ENCODE measurements at places on chromosomes 6 and 20. TPM values are rescaled to one million over a fixed set of nuclear protein-coding genes. Genes with fewer than 3 reads are reported as not detected.

GINM1 gene
- 53.5 TPM for total RNA-seq

SOD2 gene
- 1,435 TPM for total RNA-seq

KCNS1 gene
- total RNA-seq: 5.5 TPM

CALHM4 gene
- not detected for total RNA-seq

MEP1A gene
- not detected for total RNA-seq

ZCCHC3 gene
- total RNA-seq: 19.0 TPM

LY6G5C gene
- 0.16 TPM for total RNA-seq

ATP6V1G2 gene
- total RNA-seq: 3.4 TPM

NHLRC1 gene
- total RNA-seq: 4.1 TPM

PLG gene
- total RNA-seq: not detected

HLA-DRA gene
- 0.85 TPM for total RNA-seq

C2 gene
- 3.3 TPM for total RNA-seq

TTI1 gene
- 17.0 TPM for total RNA-seq

SNPH gene
- total RNA-seq: 13.3 TPM

PFDN4 gene
- 38.9 TPM for total RNA-seq

RBPJL gene
- not detected for total RNA-seq

PLCB4 gene
- 55.3 TPM for total RNA-seq

E2F3 gene
- 9.0 TPM for total RNA-seq

ACTL10 gene
- 2.3 TPM for total RNA-seq

SULF2 gene
- 38.9 TPM for total RNA-seq

NR2E1 gene
- total RNA-seq: not detected

THBD gene
- total RNA-seq: 14.6 TPM

GNAS-AS1 gene
- 0.81 TPM for total RNA-seq

PARD6B gene
- 0.16 TPM for total RNA-seq

RNF217 gene
- 32.2 TPM for total RNA-seq

TGM3 gene
- not detected for total RNA-seq

WFDC5 gene
- not detected for total RNA-seq

OLIG3 gene
- total RNA-seq: not detected

SIRPA gene
- 5.8 TPM for total RNA-seq

LATS1 gene
- total RNA-seq: 30.4 TPM

RING1 gene
- 24.3 TPM for total RNA-seq

FLRT3 gene
- total RNA-seq: 2.8 TPM

ZNF311 gene
- 1.6 TPM for total RNA-seq

PROKR2 gene
- not detected for total RNA-seq

PRDM13 gene
- not detected for total RNA-seq

ASCC3 gene
- 67.0 TPM for total RNA-seq

LRRN4 gene
- total RNA-seq: 0.16 TPM

HLA-DQB2 gene
- not detected for total RNA-seq

CST1 gene
- not detected for total RNA-seq

ID4 gene
- total RNA-seq: 11.1 TPM

PACSIN1 gene
- total RNA-seq: not detected

AK9 gene
- total RNA-seq: 3.9 TPM

SPATS1 gene
- total RNA-seq: not detected

OPRL1 gene
- 3.2 TPM for total RNA-seq

SLC22A16 gene
- total RNA-seq: not detected

BPI gene
- not detected for total RNA-seq

TRAPPC3L gene
- total RNA-seq: not detected

ZC2HC1B gene
- 0.16 TPM for total RNA-seq

RSPO3 gene
- total RNA-seq: 13.6 TPM

SLC22A7 gene
- total RNA-seq: not detected

TREM2 gene
- not detected for total RNA-seq

LY6G6F gene
- not detected for total RNA-seq

LY6G6D gene
- not detected for total RNA-seq

UNC5CL gene
- total RNA-seq: 0.12 TPM

SLC4A11 gene
- 1.3 TPM for total RNA-seq

ADGRF4 gene
- not detected for total RNA-seq

HTR1E gene
- not detected for total RNA-seq

HLA-DPA1 gene
- total RNA-seq: 6.7 TPM

DLL1 gene
- total RNA-seq: 0.32 TPM
